Lung (tissue), 17 donors: ENCODE measurements at places on chromosomes 4 and X. TPM values are rescaled to one million over a fixed set of nuclear protein-coding genes. Genes with fewer than 3 reads are reported as not detected.

DNA sequence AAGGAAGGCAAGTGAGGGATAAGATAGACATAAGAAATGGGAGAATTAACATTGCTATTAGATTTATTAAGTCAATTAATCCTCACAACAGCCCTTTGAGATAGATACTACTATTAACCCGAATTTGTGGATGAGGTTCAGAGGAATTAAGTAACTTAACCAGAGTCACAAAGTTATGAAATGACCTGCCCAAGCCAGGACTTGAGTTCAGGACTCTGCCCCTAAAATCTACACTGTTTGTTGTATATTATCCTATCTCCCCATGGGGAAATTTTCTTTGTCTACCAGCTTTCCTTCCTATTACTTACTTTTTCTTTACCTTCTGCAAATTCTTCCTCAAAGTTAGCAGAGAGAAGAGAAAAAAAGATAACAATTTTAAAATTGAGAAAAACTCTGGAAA lies 33.4 kb upstream of the UBQLN2 start:
- no peak for DNase-seq

DNA sequence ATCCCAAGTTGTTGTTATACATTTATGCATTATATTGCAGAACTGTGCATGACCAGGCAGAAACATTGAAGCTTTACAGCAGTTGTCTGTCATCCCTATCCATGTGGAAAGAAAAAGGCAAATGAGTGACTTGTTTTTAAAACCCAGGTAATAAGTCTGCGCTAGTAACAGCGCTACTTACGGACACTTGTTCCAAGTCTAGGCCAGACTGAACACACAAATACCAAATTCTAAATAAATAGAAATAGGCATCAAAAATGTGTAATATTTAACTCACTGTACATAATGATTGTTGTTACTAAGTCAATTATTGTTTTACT lies 548 bp upstream of the MAML3 start:
- no peak for DNase-seq

GRCh38 chr4:182978152-182978827 lies 61.1 kb upstream of the DCTD start:
- DNase-seq = no peak

DNA sequence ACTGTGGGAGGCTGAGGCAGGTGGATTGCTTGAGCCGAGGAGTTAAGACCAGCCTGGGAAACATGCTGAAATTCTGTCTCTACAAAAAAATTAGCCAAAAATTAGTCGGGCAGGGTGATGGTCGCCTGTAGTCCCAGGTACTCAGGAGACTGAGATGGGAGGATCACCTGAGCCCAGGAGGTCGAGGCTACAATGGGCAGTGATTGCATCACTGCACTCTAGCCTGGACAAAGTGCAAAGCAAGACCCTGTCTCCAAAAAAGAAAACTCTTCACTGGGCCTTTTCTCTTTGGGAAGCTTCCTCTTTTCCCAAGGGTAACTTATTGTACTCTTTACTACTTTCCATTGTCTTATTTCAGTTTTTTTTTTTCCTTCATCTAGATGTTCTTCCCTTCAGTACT lies 88.9 kb downstream of the UBE2K start:
- DNase-seq = no peak

DNA sequence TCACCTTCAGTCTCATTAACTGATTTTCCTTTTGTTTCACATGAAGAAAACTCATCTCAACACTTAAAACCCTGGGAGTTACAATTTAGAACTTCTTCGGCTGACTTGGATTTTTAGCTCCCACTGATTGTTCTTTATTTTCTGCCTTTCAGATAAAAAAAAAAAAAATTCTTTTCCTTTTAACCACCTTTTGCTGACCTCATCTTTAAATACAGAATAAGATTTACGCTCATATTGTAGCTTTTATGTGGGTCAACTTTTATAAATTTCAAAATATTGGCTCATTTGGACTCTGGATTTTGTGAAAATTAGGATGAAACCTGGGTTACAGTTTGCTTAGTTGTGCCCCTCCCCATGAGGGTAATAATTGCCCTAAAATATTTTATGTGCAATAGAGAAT lies 659.3 kb downstream of the ZNF674 start:
- no peak for DNase-seq

DNA sequence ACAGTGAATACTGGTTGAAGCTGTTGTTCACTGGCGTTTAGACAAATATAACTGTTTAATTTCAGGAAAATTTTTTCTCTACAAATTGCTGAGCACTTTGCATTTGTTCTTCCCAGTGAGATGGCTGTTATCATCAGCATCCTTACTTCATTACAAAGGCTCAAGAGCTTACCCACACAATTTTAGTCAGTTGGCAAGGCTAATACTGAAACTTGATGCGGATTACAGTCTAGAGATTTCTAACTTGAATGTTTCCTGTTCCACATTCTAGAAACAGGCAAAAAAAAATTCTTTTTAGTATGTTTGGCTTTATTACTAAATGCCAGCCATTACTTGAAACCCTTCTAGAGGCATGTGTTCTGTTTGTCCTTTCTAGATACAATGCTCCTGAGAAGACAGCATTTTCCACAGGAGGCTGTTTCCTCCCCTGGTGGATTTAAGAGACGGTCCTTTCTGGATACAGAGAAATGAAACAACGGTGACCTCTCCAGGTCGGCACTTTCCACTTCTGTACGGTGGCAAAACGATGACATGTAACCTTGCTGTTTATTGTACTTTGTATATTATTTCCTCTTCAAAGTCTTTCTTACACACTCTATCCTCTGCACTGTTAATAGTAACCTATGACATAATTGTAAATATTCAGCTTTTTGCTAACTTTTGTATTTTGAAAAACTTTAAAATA lies 80.9 kb downstream of the RFC1 start:
- no peak for DNase-seq

DNA sequence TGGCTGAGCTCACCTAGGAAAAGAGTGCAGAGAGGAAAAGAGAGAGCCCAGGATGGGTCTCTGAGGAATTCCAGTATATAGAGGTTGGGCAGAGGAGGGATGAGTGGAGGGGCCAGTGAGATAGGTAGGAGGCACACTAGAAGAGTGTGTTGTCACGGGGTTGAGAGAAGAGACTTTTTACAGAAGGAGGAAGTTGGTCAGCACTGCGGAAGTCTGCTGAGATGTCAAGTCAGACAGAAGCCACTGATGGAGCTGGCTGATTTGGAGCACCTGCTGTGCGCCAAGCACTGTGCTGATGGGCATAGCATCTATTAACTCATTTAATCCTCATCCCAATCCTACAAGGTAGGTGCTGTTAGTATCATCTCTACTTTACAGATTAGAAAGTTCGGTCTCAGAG lies 60.4 kb downstream of the EFNB1 start:
- DNase-seq = no peak

- no peak for DNase-seq
Measured at GRCh38 chr4:121397941-121398601, 17.3 kb upstream of the QRFPR start.

DNA sequence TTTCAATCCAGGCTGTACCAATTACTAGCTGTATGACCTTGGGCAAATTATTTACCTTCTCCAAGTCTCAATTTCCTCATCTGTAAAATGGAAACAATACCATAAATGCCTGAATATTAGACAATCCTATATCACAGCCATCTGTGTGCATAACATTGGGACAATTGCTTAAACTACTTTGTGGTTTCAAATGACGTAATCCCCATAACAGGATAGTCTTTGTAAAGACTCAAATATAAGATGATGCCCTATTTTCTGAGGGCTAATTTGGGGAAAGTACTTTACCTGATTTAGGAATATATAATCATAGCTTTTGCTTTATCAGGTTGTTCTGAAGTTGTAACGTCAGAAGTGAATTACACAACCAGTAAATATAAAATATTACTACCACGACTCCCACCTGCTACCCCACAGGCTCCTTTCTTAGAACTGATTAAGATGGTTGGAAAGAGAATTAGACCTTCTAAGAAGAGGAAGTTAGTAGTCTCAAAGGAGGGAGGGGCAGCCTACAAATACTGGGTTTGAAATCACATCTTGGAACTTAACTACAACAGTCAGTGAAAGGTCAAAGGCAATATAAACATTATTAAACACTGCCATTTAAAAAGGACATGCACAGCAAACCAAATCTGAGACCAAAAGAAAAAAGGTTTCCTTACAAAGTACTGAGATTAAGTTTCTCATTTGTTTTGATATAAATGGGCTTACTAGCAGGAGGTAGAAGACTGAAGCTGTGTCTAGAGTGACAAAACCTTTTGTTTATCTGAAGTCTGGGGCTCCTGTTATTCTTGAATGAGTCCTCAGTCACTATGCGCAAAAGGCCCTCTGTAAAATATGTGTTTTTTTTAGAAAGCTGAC lies 215.0 kb downstream of the SCFD2 start:
- DNase-seq = no peak

Gene NEK1
- total RNA-seq = 32.9 TPM

Gene FHDC1
- 27.2 TPM for total RNA-seq

DNA sequence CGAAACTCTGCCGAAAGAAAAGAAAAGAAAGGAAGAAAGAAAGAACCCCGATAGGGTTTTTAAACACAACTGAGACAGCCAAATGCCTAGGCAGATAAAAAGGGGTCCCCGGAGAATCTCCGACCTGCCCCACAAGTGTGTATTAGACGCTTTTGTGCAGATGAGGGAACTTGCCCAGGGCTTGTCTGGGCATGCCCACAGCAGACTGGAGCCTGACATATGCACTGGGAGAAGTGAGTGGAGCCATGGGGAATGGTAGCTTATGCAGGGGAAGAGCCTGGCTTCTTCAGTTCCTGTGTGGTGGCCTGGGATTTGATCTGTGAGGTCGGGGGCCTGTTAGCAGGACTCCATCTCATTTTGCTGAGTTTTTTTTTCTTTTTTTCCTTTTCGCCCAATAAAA lies 199.0 kb downstream of the GPC3 start:
- DNase-seq = no peak

DNA sequence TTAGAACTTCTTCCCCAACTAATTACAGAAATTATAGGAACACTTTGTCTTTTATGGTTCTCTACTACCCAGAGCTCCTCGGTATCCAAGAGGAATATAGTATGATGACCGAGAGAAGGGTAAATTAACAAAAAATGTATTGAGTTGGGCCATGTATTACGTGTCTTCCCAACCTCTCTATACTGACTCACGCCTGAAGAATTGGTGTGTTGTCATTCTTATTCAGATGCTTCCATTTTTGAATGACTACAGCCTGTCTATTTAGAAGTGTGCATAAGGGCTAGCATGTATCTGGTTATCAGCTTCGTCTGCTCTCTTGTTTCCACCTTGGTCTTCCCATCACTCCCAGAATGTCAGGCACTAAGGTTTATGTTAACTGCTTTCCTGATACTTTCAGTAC lies 24.5 kb upstream of the SCD5 start:
- DNase-seq = no peak

Gene TRIML2
- total RNA-seq = not detected

DNA sequence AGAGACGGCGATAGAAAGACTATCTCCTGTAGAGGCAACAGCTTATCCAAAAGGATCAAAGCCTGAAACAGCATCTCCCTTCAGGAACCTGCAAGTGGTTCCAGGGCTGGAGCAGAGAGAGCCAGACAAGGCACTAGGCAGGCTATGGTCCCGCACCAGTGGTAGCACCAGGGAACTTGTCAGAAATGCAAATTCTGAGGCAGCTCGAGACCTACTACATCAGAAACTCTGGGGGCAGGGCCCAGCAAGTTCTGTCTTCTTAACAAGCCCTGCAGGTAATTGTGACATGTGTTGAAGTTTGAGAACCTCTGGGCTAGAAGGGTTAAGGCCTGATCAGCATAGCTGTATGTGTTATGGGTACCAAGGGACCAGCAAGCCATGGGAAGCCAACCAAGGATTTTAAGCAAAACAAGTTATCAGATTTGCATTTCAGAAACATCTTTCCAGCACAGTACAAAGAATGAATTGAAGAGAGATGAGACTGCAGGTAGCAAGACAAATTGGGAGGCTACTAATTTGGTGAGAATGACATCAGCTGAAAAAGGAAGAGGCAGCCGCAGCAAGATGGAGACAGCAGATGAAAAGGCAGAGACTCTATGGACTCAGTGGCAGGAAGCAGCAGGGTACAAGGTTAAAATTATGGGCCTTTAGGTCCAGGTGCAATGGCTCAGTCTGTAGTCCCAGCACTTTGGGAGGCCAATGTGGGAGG lies 139.7 kb downstream of the TSPAN5 start:
- DNase-seq = no peak

- DNase-seq = no peak
Measured at GRCh38 chr4:60605646-60606354, 594.3 kb upstream of the ADGRL3 start.

Gene SOD3
- total RNA-seq = 48.9 TPM

GRCh38 chr4:148056879-148057278 lies 325.0 kb downstream of the ARHGAP10 start:
- no peak for DNase-seq
